Activated T-helper 1 cell treated with anti-CD3 and anti-CD28 coated beads, Interleukin-2, amount 50 U/mL, for 16 hours (primary cell): ENCODE measurements at places on chromosomes 12 and 14.

- no peak for DNase-seq
Measured at GRCh38 chr12:71438670-71439361, 782 bp upstream of the LGR5 start.

- no peak for DNase-seq
Measured at GRCh38 chr14:33376510-33376909, 437.8 kb downstream of the NPAS3 start.

GRCh38 chr14:30907659-30908057 lies 33.3 kb downstream of the COCH start:
- DNase-seq: no peak

DNA sequence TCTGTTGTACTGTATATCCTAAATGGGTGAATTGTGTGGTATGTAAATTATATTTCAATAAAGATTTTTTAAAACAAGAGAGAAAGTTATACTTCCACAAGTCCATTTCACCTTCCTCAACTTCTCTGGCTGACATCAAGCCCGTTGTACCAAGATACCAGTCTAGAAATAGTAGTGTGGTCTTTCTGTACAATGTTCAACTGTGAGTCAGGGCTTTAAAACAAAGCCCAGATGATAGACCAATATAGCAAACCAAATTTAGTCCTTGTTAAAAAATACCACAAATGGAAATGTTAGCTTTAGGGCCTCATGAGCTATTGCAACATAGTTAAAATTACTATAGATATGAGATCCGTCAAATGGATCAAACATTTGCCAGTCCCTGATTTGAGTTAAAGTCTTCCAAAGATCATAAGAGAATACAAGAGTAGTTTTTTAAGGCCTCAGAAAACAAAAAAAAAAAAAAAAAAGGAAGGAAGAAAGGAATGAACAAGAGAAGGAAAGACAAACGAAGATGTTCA lies 49.0 kb upstream of the EGLN3 start:
- no peak for DNase-seq

DNA sequence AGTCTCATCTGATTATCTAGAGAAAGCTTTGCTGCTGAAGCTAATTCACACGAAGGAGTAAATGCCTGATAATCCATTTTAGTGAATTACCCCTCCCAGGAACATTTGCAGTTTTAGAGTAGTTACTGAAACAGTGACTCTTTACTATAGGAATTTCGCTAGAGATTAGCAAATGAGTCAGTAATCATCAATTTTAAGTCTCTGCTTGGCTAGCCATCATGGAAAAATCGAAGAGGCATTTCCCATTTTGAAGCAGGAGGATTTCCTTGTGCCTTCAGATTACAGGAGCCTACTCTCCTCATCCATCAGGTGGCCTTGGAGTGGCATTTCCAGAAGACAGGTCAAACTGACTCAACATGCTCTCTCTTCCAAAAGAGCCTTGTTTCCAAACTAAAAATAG lies 154.5 kb downstream of the EGLN3 start:
- DNase-seq: no peak

- DNase-seq: no peak
Measured at GRCh38 chr14:96629558-96630222, 127.5 kb downstream of the PAPOLA start.

GRCh38 chr12:73361864-73362230 lies 1089.7 kb downstream of the TRHDE start:
- DNase-seq: no peak

DNA sequence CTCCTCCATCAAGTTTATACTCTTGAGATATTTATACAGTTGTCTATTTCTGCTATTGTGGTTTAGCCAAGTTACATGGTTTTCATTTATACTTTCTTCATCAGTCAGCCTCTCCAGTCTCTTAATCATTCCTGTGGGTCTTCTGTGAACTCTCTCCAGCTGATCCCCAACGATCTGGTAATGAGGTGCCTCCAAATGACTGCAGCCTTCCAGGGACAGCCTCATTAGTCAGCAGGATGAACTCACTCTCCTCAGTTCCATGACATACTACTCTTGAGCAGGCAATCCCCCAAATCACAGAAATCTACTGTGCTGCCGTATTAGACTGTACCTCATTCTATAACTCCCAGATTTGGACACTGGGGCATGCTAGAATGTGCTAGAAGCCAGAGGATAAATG lies 15.3 kb downstream of the AREL1 start:
- no peak for DNase-seq

- no peak for DNase-seq
Measured at GRCh38 chr12:103399986-103400385, 95.8 kb downstream of the C12orf42 start.

DNA sequence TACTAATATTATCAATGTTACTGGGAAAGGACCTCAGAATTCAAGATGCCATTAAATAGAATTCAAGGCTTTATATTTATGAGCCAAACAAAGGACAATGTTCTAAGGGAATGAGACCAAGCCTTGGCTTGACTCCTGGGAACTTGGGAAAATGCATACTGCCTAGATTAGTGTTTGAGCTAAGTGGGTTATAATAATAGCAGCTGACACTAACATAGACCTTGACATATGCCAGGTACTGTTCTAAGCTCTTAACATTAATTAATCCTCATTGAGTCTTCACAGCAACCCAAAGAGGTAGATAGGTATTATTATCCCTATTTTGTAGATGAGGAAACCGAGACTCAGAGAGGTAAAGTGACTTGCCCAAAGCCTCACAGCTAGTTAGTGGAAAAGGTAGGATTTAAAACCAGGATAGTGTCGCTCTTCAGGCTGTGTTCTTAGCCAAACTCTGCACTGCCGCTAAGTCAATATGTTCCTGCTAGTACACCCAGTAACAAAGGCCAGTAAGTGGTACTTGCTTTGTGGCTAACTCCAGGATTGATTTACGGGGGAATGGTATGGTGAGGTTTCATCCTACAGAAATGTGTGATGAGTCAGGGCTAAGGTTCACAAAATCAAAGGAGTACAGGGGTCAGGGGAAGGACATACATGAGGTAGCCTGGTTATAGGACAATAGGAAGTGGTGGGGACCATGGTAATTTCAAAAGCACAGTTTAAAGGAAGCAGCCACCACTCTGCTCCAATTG lies 35.8 kb upstream of the PRKAB1 start:
- DNase-seq: no peak

DNA sequence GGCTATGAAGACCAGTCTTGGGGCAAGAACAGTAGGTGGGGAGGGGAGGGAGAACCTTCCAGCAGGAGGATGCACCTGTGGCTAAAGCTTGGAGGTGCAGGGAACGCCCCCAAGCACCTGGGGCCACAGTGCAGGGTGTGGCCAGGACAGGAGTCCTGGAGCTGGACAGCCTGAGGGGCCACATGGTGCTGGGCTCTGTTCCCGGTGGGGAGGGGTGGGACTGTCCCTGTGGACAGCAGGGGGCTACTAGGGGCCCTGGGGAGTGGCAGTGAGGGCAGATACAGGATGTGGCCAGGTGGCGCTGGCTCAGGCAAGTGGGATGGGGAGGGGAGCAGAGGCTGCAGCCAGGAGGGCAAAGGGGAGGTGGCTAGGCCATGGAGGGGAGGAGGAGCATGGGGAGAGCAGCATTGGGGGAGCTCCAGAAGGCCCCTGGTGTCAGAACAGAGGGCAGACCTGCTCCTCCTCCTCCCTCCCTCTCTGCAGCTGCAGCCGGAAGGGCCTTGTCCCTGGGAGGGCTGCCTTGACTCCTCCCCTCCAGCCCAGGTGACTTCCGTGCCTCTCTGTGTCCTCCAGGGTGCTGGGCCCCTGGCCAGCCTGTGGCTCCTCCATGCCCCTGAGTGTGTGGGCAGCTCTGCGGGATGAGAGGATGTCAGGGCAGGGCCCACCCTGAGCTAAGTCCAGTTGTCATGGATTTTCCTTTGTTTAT lies 68.4 kb upstream of the DLK1 start:
- no peak for DNase-seq

GRCh38 chr12:14841761-14842160 lies 1.6 kb downstream of the ART4 start:
- no peak for DNase-seq

- no peak for DNase-seq
Measured at GRCh38 chr14:45177076-45177475, 41.3 kb downstream of the FANCM start.

DNA sequence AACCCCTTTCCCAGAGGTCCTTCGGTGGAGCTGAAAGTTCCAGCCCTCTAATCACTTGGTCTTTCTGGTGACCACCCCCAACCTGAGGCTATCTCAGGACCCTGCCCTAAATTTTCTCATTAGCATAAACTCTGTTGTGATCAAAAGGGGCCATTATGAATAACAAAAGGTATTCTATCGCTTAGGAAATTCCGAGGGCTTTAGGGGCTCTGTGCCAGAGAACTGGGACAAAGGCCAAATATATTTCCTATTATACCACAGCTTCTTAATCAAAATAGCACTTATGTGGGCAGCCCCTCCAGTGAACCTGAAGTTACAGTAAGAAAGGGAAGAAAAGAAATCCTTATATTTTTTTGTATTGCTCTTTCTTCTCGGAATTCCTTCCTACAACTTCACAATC lies 125.3 kb upstream of the NPAS3 start:
- DNase-seq: no peak

DNA sequence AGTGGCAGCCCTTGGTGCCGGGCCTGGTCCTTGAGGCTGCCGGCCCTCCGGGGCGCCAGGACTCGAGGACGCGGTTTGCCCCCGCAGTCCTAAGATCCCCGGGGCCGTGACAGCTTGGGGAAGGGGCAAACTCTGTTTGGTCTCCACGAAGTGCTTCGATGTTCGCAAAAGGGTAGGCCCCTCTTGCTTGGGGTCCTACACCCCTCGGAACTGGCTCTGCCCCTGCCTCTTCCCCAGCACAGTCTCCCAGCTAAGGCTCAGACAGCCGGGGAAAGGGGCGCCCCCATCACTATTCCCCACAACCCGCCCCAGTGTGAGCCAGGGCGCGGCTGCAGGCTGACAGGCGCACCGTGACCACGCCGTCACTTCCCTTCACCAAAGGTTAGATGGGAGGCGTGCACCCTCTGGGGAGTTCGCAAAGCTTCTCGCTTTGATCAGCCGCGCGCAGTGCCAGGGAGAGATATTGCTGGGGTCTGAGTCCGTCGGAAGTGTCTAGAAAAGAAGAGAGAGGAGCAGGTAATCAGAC lies 7.2 kb upstream of the OTX2 start:
- no peak for DNase-seq

GRCh38 chr12:117447665-117448366 lies 86.4 kb upstream of the NOS1 start:
- DNase-seq: no peak

DNA sequence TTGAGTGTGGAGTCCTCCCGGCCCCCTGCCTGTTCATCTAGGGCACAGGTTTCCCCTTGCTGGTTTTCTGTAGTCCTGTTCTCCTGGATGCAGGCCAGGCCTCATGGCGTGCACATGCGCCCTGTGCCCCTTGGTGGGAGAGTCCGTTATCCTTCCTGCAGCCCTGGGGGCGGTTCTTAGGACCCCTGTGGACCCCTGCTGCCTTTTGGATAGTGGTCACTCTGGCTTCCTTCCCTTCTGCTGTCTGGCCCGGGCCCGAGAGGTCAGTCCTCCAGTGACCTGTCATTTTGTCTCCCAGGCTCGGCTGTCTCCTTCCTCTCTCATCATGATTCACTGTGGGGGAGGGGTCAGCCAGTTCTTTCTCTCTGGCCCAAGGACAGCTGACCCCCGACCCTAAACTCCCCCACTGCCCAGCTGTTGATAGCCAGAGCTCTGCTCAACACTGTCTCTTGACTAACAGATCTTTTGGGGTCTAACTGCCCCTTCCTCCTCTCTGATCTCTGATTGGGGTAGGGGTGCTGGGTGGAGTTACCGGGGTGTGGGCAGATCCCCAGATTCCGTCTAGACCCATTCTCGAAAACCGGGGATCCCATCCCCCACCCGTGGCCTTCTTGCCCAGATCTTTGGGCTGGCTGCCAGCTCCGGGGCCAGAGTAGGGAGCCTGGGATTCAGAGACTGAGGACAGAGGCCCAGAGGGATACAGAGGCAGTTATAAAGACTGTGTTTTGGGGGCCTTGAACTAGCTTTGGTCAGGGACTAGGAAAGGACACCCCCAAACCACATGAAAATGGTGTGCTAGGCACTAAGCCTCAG lies 7.0 kb downstream of the CCND2 start:
- no peak for DNase-seq

DNA sequence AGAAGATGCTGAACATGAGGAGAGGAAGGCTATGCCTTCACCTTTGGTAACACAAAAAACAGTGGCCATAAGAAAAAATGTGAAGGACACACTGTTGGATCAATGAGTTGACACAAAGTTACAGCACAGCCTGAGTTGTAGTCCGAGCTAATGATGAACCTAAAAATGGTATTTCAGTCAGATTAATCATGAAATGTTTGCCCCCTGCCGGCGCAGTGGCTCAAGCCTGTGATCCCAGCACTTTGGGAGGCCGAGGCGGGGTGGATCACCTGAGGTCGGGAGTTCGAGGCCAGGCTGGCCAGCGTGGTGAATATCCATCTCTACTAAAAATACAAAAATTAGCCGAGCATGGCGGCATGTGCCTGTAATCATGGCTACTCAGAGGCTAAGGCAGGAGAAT lies 1.3 kb upstream of the CAPRIN2 start:
- DNase-seq: no peak

- no peak for DNase-seq
Measured at GRCh38 chr12:11771895-11772502, 122.5 kb downstream of the ETV6 start.

DNA sequence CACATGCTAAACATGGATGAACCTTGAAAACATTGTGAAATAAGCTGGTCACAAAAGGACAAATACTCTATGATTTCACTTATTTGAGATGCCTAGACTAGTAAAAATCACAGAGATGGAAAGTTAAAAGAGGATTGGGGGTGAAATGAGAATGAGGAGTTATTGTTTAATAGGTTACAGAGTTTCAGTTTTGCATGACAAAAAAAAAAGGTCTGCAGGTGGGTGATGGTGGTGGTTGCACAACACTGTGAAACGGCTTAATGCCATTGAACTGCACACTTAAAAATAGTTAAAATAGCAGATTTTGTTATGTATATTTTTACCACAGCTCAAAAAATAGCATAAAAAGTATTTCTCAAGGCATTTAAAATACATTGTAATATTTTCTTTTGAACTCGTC lies 151.9 kb upstream of the NRXN3 start:
- DNase-seq: no peak

DNA sequence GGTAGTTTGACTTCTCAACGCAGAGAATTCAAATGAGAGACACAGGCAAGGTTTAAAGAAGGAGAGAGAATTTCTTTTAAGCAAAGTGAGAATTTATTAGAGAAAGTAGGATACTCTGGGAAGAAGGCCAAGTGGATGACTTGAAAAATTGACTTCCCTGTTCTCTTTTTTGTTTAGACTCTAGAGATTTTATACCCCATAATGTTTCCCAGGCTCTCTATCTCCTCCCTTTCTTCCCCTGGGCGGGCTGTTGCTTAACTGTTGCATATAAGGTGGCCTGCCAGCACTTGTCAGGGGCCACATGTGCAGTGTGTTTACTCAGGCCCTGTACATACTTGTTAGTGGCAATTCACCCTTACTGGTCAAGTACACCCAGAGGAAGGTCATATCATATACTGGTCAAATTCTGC lies 403.7 kb downstream of the SLC6A15 start:
- DNase-seq: no peak

GRCh38 chr14:76499399-76499798 lies 123.5 kb downstream of the ESRRB start:
- DNase-seq: no peak

- DNase-seq: no peak
Measured at GRCh38 chr12:49661191-49661590, 37.8 kb downstream of the PRPF40B start.
